ENCODE measurements at places on chromosomes 12 and 14.

DNA sequence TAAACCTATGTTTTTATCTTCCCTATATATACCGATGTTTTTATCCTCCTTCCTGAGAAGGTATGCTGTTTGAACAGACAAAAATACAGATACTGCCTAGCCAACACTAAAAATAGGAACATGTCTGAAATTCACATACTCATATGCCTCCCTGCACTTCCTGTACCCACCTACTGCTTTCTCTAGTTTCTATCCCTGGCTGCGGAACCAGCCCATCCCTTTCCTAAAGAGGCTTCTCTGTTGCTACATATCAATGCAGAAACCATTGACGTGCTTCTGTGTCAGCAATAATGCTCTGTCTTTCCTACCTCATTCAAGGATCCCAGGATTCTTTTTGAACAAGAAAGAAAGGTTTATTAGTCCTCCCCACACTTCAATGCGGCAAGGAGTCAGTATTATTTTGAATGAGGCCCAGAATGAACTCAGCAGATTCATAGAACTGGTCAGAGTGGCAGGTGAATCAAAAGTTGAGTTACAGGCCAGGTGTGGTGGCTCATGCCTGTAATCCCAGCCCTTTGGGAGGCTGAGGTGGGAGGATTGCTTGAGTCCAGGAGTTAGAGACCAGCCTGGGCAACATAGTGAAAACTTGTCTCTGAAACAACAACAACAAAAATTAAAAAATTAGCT lies 67.8 kb upstream of the NAP1L1 start:
- DNase-seq: no peak

GRCh38 chr14:101845896-101846295 lies 84.4 kb downstream of the PPP2R5C start:
- DNase-seq: no peak

DNA sequence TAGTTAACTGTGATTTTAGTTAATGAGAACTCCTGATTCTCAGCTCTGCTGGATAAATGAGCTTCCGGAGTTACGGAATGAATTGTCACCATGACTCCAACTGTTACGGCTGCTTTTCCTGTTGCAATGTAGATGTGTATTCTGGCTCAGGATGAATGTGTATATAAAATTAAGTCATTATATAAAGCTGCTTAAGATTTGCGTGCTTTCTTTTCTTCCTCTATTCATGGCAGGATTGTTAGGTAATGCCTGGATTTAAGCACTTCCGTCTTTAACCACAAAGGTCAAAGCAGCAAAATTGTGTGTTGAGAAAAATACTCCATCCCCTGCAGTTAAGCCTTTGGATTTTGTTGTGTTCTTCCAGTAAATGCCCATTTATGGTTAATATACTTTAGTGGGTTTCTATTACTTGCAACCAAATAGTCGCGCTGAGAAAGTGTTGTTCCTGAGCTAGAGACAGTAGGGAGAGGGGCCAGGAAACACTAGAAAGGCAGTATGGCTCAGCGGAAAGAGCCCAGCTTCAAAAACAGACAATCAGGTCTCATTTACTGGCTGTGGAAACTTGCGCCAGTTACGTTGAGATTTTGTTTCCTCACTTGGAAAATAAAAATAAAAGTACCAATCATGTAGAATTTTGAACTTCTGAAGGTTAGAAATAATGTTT lies 9.4 kb upstream of the CCDC175 start:
- no peak for DNase-seq

DNA sequence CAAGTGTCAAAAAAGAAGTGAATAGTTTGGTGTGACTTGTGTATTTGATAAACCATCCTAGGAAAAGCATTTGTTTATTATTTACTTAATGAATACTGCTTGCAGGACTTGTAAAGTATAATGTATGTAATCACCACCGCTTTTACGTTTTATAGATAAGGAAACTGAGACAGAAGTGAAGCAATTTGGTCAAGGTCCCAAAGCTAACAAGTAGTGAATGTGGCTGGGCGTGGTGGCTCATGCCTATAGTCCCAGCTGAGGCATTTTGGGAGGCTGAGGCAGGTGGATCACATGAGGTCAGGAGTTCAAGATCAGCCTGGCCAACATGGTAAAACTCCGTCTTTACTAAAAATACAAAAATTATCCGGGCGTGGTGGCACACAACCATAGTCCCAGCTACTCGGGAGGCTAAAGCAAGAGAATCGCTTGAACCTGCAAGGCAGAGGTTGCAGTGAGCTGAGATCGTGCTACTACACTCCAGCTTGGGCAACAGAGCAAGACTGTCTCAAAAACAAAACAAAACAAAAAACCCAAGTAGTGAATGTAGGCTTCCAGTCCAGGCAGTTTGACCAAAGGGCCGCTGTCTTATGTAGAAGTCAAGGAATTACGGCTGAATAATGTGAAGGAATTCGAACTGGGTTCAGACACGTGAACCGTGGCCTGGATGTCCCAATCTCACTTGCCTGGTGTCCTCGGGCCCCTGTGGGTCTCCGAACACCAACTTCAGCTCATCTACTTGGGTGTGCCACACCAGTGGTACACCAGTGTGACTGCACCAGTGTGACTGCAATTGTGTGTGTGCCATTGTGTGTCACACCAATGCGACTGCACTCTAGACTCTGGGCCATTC lies 88.3 kb upstream of the MED13L start:
- DNase-seq: peak; percentile 84

- DNase-seq: no peak
Measured at GRCh38 chr14:94404561-94404960, 16.2 kb upstream of the SERPINA1 start.

- no peak for DNase-seq
Measured at GRCh38 chr14:75295491-75296345, 17.1 kb downstream of the FOS start.

GRCh38 chr12:96445691-96446583 lies 43.4 kb upstream of the CFAP54 start:
- no peak for DNase-seq

- DNase-seq: no peak
Measured at GRCh38 chr12:22283006-22283506, 51.5 kb downstream of the ST8SIA1 start.

- DNase-seq: no peak
Measured at GRCh38 chr12:52216807-52217206, 16.2 kb upstream of the KRT7 start.

DNA sequence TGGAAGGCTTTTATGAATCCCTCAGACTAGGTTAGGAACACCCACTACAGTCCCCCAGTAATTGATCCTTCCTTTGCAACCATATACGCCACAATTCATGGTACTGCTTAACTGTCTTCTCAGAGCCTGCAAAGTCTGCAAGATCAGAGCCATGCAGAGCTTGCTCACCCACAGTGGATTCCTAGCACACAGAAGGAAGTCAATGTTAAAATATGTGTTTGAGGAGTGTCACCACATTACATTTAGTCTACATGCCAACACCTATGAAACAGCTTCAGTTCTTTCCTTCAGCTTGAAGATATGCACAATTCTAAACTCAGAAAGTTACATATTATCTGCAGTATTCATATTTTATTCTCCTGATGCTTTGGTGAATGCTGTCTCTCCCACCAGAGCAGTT lies 138.5 kb downstream of the NDUFA12 start:
- DNase-seq: no peak

DNA sequence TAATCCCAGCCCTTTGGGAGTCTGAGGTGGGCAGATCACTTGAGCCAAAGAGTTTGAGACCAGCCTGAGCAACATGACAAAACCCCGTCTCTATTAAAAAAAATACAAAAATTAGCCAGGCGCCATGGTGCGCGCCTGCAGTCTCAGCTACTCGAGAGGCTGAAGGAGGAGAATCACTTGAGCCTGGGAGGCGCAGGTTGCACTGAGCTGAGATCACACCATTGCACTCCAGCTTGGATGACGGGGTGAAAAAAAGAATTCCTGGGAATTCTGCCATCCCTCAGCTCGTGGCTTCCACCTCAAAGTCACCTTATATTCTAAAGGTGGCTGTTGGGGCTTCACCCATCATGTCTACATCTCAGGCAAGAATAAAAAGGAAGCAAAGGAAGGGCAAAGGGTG lies 12.9 kb downstream of the BCL2L14 start:
- DNase-seq: no peak

DNA sequence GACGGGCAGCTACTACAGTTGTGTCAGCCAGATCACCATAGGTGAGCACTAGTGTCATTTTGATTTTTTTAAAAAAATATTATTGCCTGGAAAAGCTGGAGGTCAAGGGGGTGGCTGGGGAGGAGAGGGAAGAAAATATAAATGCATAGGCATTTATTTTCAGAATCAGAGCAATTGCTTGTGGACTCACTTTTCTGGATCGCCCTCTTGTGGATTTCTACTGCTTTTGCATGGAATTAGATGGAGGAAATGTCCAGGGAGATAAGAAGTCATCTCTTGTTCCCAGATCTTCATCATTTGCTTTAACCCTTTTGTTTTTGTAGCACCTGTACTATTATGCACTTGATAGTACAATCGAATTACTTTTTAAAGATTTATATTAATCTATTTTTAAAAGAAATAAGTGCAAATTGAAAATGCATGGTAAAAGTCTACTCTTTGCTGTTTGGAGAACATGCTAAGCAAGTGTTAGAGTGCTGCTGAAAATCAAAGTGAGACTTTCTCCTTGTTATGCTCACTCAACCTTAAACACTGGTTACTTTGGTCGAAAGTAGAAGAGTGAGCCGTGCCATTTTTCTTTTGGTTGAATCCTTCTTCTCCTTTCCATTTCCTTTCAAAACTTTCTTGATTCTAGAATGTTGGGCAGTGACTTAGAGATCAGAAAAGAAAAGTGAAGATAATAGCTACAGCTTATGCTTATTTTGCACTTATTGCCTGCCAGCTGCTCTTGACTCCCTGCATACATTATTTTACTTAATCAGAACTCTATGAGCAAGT lies 60.6 kb upstream of the ANO4 start:
- no peak for DNase-seq

DNA sequence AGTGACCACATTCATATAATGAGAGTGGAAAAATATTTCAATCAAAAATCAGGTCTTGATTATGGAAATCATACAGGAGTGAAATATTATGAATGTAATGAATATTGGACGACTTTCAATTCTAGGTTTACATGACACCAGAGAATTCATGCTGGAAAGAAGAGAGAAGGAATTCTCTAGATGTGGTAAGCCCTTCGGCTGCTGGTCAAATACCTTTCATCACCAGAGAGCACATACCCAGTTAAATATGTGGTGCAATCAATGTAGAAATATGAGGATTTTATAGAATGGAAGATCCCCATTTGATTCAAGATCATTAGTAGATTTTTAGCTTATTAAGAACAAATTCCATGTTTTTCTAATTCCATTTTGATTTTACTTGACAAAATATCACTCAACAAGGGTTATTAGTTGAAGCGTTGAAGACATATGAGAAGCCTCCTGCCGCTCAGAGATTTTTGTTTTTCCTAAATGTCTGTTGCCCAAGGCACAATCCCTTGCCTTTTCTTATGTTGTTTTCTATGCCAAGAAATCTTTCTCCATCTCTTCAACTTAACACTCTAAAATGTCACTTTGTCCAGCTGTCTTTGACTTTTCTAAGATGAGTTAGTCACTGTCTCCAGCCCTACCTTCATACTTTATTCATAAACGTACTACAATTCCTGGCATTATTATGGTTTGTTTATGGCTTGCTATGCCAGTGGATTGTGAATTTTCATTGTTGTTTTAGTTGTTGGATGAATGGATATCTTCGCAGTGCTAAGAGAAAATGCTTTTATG lies 72.8 kb upstream of the ZDHHC17 start:
- DNase-seq: no peak

DNA sequence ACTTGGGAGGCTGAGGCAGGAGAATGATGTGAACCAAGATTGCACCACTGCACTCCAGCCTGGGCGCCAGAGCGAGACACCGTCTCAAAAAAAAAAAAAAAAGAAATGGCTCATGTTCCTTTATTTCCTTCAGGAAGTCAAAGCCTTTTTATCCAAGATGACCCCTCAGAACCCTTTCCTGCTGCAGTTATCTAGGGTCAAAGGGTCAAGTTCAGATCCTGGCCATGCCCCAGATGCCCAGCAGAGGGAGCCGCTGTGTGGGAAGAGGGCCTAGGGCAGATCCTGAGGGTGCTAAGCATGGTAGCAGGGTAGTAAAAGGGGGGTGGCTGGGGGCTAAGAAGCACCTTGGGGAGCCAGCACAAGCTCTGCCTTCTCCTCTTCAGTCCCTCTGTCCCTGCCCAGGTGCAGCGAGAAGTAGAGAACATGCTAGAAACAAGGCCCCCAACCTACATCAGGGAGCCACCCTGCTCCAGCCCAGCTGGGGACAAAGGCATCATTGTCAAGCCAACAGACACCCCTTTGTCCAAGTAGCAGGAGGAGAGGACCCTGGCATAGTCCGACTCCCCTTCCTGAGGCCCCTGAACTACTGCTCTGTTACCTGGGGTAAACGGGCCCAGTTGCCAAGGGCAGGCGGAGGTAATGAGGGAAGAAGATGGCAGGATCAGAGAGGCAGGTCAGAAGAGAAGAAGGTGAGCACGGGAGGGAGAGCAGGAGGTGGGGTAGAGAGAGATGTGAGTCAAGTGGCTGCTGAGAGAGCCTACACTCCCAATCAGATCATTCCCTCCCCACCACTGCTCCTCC lies 6.5 kb downstream of the NFE2 start:
- DNase-seq: no peak

- DNase-seq: no peak
Measured at GRCh38 chr12:108273217-108273616, 65.9 kb downstream of the CMKLR1 start.

GRCh38 chr14:51240804-51241380 lies 845 bp downstream of the TMX1 start:
- no peak for DNase-seq

GRCh38 chr12:123384318-123384993 lies 524 bp downstream of the KMT5A start:
- DNase-seq: no peak

GRCh38 chr14:33271216-33271615 lies 332.5 kb downstream of the NPAS3 start:
- DNase-seq: no peak

DNA sequence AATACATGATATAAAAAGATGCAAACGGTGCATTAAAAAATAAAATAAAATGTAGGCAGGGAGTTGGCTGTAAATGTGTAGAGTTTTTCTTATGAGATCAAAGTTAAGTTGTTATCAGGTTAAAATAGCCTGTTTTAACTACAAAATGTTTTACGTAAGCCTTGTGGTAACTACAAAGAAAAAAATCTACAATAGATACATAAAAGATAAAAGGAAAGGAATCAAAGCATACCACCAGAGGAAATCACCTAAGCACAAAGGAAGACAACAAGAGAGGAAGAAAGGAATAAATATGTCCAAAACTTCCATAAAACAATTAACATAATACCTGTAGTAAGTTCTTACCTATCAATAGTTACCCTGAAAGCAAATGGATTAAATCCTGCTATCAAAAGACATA lies 12.2 kb downstream of the NELL2 start:
- no peak for DNase-seq

DNA sequence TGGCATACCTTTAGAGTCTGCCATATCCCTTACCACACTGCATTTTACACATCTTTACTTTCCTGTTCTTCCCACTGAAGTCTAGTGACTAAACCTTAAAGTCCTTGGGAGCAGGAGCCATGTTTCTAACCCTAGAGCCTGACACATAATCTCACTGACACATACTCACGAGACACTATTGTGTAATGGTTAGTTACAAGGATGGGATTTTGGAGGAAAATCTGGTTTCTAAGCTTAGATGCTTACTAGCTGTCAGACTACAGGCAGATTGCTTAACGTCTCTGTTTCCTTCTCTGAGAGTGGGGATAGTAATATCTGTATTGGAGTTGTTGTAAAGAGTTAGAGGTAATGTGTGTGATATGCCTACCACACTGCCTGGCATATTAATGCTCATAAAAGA lies 6.2 kb upstream of the DYRK4 start:
- no peak for DNase-seq

All from epithelial cell of proximal tubule (primary cell).